Left lung (tissue), 14 donors: ENCODE measurements at places on chromosomes 16 and 17. TPM values are rescaled to one million over a fixed set of nuclear protein-coding genes. Genes with fewer than 3 reads are reported as not detected.

TAC4 gene
- 0.54 TPM for polyA plus RNA-seq

CRYBA1 gene
- polyA plus RNA-seq: not detected

DPEP3 gene
- polyA plus RNA-seq: not detected

CCDC144A gene
- polyA plus RNA-seq: 0.41 TPM

KRT32 gene
- polyA plus RNA-seq: not detected

DPEP2 gene
- 3.7 TPM for polyA plus RNA-seq

- no peak for DNase-seq
These were observed 251.7 kb upstream of the IRX3 start for GRCh38 chr16:54538276-54538675.

DNA sequence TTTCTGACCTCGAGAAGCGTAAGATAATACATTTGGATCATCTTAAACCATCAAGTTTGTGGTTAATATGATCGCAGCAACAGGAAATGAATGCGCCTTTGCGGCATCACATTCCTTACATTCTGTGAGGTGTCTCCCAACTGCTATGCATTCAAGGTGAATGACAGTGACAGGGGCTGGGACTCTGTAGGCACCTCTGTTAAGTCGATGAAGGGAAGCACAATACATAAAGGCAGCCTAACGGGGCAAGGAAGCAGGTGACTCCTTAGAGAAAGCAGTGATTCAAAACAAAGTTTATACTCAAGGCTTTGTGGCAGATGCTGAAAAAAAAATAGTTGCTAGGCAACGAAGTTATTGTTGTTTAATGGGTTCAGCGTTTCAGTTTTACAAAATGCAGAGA, 21.6 kb upstream of the EVPL start:
- DNase-seq: no peak

GRCh38 chr17:17621254-17621653, 29.7 kb upstream of the PEMT start:
- no peak for DNase-seq

DNA sequence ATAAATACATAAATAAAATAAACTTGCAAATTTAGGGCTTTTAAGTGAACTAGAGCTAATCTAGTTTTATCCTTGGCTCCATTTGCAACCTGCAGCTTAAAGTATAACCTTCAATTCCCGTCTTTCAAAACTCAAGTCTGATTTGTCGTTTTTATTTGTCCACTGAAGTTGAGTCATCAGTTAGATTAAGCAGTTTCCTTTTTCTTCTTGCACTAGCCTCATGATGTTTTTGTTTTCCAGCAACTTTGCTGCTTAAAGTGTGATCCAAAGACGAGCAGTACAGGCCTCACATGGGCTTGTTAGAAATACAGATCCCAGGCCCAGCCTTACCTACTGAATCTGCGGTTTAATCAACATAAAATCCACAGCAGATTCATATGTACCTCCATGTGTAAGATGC, 13.8 kb downstream of the ARSG start:
- no peak for DNase-seq

DNA sequence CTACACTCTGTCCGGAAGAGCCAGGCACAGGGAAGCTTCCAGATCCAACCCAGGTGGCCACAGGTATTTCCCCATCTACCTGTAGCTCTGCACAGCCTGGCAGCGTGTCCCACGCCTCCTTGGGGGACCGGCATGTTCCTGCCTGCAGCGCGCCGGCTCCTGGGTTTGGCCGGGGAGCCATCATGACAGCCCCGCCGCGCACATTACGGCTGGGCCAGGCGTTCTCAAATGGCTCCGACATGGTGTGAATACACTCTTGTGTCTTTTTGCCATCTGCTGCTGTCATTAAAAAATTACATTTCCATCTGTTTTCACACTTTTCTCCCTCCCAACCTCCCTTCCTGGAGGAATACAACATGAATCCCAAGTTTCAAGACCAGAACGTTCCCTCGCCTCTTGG, 8.0 kb upstream of the GINS2 start:
- no peak for DNase-seq

GRCh38 chr16:48076455-48077012, 79.3 kb downstream of the ABCC12 start:
- no peak for DNase-seq

DNA sequence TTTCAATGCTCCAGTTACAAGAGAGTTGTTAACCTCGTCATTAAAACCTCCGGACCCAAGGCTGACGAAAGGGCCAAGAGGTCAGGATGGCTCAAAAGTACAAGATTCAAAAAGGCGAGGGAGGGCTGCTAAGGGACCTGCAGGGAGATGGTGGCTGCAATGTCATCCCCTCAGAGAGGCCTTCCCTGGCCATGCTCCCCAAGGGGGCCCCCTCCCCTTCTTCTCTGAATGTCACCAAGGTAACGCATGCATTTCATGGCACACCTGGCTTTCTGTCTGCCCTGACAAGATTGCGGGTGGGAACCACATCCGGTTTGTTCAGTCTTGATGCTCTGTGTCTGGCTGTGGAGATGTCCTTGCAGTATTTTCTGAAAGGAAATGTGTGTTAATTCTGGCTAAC, 89.9 kb downstream of the C16orf78 start:
- DNase-seq: peak; percentile 26

- DNase-seq: no peak
These were observed 422.3 kb upstream of the RBFOX1 start for GRCh38 chr16:6910301-6910700.

DNA sequence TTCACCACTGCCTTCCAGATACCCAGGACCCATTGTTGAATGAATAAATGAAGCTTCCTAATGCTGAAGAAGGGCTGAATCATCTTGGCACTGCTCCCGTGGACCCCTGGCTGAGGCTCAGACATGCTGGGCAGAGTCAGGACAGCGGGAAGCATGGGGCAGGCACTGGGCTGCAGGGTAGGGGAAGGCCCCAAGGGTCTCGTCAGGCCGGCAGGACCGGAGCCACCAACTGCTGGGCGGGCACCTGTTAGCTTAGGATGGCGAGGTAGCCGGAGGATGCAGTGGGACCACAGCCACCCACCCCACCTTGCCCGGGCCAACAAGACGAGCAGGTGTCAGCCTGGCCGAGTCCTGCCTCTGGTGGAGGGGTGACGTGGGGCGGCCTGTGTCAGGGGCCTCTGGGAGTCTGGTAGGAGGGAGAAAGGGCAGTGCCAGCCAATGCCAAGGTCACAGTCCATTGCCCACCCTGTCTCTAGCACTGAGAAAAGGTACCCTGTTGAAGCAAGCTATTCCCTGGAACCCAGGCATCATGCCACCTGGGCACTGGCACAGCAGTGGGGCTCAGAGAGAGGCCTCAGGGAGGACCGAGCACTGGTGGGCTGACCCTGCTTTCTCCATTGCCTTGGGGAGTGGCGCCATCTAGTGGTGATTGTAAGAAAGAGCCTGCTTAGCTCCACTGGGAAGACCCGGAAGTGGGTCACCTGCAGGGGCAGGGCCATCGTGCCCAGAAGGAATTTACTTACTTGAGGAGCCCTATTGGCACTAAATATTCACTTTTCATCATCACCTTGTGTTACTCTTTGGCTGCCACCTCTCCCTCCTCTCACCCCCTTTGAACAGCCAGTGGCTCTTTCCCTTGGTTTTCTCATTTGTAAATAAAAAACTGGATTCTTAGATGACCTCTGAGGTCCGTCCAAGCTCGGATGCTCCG, 3.0 kb upstream of the DLX3 start:
- DNase-seq: peak; percentile 79

DNA sequence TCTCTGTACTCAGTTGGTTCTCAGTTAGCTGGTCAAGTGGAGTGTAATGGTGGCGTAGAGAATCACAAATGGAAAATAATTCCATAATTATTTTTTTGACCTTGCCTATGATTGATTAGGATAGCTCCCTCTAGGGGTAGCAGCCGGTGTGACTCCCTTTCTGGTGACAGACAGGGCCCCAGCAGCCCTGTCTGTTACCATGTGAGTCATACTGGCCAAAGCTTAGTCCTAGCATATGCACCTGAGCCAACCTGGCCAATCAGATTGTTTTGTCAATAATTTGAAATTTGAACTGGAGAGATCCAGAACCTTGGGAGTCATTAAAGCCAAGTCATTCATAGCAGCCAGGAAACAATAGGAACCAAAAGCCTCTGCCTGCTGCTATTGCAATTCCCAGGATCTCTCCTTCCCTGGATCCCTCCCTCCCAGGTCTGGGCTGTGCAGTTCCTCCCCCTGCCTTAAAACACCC, 5.6 kb downstream of the PNPO start:
- no peak for DNase-seq

DNA sequence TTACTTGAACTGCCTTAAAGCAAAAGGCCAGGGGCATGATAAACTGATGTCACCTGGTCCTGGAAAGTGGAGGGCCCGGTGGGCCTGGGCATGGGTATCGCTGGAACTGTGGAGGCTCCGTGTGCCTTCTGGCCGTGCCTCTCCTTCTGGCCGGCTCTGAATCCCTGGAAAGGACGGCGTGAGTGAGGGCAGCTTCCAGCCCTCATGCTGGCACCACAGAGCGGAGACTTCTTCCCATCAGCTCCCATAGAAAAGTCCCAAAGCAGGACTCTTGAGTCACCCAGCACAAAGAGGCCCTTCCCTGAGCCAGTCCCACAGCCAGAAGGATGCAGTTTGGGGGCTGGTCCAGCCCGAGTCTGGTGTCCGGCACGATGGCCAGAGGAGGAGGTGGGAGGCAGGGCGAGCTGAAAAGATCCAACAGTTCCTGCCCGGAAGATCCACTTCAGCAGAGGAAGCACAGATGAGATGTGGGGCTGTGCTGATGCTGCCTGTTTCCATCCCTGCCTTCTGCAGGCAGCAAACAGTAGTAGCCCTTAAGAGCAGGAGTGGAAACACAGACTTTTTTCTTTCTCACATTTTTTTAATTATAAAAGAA, 7.8 kb downstream of the GAA start:
- DNase-seq: no peak

GRCh38 chr17:14308965-14309879, 8.3 kb downstream of the HS3ST3B1 start:
- peak; percentile 92 for DNase-seq
